CD4-positive, CD25-positive, alpha-beta regulatory T cell (primary cell): ENCODE measurements at places on chromosomes 6 and 20.
A peak's percentile ranks its signal among the peaks of the same experiment; 100 is the strongest.

GRCh38 chr20:52529826-52530225 is 338.2 kb upstream of the ZFP64 start:
- DNase-seq: no peak

GRCh38 chr6:145895802-145896201 is 68.4 kb downstream of the SHPRH start:
- no peak for DNase-seq

GRCh38 chr6:113696960-113697359 is 160.2 kb upstream of the MARCKS start:
- no peak for DNase-seq

DNA sequence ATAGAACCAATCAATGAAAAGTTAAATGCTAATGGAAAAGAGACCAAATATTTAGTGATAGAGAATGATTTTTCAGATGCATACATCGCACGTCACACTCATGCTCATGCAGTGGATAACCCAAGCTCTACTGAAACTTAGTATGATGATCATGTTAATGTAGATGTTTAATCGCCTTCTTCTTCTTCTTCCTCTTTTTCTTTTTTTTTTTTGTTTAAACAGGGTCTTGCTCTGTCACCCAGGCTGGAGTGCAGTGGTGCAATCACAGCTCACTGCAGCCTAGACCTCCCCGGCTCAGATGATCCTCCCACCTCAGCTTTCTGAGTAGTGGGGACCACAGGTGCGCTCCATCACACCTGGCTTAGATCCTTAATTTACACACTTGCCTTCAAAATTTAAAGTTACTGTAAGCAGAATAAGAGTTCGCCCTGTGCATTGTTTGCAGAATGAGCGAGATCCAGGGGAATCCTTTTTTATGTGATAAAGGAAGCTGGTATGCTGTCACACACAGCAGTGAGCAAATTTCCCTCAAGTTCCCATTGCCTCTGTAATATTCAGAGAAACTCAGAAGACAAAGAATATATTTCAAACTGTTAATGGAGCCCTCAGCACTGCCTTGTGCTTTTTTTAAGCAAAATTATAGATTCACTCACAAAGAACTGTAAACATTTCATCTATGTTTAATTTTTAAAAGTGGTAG is 194.2 kb upstream of the SGK1 start:
- no peak for DNase-seq

GRCh38 chr20:63534831-63535651 is 2.1 kb downstream of the PTK6 start:
- no peak for DNase-seq

DNA sequence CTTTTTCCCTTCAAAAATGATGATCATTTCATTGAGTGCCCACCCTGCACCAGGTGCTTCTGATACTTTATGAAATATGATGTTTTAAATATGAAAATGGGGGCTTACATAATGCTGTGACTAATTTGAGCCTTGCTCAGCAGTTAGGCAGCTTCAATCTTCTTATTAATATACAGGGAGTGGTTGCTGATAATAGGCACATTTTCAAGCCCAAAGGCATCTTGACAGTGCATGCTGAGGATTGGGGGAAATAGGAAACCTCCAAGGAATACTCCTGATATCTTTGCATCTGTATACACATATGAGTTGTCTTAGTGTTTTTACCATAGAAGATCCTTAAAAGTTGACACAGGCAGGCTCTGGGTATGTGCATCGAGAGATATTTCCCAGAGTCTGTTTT is 262.3 kb upstream of the SASH1 start:
- no peak for DNase-seq

DNA sequence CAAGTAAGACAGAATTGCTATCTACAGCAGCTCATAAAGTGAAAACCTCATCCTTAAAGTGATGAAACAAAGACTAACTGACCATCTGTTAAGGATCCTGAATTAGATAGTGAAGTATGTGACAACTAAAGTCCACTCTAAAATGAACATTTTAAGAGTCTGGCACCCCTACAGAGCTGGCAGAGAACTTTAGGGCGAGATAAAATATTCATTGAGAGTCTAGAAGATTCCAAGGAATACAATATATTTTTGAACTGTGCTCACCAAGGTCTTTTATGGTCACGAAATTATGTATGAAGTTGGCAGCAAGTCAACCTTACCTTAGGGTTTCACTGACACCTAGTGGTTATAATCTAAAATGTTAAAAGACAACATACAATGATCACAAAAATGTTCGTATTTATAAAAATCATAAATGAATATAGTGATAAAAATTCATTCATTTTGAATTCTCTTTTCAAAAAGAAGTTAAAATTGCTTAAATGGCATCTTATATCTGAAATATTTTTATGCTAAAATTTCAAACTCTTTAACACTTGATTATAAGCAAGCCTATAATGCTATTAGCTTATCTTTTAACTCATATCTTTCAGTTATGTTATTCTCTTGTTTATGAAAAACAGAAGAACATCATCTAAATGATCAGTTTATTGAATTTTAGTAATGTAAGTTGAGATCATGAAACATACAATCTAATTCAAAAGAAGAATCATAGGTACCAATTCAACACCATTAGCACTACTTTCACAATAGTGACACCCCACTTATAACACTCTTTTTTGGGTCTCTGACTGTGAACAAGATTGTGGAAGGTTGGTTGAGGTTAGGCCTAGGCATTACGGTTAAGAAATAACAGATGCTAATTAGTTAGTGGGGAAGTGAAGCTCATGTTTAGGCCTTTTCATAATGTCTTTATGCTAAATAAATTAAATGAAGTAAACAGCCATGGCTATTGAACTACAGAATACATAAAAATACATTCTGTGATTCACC is 27.5 kb downstream of the RSPH3 start:
- peak; percentile 71 for DNase-seq

DNA sequence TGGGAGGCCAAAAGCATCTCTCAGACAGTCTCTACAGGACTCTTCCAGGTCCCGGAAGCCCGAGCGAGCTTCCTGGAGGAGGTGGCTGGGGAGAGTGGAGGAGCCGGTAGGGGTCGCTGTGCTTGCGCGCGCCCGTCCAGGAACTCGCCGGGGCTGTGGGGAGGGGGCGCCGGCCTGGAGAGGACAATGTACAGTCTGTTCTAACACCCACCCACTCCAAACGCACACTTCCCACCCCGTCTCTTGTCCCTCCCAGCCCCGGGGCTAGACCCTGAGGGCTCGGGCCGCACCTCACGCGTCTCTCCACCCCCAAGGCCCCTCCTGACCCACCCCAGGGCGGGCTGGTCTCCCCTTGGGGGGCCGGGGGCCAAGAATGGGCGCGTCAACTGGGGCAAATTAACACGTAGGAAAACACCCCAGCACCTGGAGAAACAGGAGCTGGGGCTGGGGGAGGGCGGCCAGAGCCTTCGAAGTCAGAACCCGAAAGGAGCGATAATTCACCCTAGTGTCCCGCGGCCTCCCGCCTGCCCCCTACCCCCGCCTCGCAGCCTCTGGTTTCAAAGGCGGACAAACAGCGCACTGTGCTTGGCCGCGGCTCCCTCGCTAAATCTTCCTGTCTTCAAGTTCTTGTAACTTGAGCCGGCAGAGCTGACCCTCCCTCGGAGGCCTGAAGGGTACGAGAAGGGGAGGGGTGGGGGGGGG is 103.2 kb upstream of the FOXP4 start:
- DNase-seq: no peak

GRCh38 chr20:15594158-15594695 is 979.0 kb downstream of the KIF16B start:
- no peak for DNase-seq

DNA sequence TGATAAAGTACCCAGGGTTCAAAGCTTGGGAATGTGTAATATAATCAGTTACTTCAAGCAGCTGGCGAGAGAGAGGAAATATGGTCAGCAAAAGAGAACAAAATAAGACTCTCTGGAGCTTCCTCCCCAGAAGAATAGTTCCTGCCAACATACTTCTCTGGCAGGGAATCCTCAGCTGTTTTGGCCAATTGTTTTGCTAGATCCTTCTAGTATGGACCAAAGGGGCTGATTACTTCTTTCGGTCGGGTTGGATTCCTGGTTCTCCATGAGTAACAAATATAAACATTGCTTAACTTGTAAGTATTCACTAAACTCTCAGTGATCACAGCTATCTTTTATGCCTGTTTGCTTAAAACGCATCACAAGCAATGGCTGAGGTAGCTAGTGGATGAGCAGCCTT is 31.4 kb upstream of the FBXO9 start:
- no peak for DNase-seq

DNA sequence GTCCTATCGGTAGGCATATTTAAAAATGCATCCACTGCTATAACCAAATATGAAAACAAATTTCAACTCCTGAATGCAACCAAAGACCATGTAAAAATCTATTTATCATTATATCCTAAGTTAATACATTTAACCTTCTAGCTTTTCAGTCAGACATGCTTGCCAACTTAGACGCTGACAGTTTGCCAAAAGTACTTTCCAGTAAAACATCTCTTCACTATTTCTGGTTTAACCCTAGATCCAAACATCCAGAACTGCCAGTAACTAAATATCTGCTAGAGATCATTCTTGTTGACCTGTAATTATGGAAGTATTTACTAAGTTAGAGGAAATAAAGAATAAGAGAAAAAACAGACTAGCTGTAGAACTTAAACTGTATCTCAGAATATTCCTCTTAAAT is 210.2 kb upstream of the THEMIS start:
- DNase-seq: no peak

GRCh38 chr6:167995731-167996151 is 1.7 kb upstream of the KIF25 start:
- DNase-seq: no peak

DNA sequence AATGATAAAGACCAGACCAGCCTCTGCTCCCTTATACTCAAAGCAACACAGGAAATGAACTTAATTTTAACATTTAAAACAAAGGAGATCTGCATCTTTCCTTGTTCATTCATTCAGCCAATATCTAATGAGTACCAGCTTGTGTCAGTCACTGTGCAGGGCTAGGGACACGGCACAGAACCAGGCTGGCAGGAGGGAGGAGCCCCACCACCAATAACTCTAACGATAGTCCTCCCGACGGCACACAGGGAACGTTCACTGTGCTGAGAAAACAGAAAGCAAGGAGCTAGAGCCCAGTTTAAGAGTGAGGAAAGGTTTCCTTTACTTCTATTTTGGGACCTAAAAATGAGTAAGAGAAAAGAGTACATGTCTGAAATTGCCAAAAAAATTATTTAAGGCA is 9.9 kb downstream of the ETV7 start:
- no peak for DNase-seq

GRCh38 chr6:79404261-79404660 is 133.0 kb downstream of the LCA5 start:
- no peak for DNase-seq

- no peak for DNase-seq
Measured at GRCh38 chr20:51174536-51174935, 151.6 kb upstream of the KCNG1 start.

DNA sequence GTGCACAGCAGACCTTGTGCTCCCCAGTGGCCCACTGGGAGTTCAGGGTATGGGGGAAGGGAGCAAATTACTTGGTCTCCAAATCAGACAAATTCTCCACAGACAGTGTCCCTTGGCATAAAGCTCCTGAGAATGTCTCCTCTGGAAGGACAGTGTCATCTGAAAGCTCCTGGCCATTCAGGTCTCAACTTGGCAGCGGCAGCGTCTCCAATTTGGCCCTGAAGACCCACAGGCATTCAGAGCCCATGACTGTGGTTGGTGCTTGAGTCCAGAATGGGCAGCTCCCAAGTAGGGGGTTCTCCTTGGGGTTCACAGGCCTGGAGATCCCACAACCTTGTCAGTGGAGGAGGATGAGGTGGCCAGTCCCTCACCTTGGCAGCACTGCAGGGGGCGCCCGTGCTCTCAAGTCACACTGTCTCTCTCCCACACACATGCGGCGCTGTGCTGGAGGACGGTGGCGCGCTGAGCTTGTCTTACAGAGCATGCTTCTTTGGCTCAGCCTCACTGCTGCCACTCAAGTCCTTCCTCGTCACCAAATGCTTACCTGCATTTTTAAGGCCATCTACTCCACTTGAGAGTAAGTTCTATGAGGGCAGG is 20.7 kb downstream of the DYNLRB1 start:
- DNase-seq: peak; percentile 55

GRCh38 chr6:129177801-129178200 is 294.9 kb downstream of the LAMA2 start:
- no peak for DNase-seq

DNA sequence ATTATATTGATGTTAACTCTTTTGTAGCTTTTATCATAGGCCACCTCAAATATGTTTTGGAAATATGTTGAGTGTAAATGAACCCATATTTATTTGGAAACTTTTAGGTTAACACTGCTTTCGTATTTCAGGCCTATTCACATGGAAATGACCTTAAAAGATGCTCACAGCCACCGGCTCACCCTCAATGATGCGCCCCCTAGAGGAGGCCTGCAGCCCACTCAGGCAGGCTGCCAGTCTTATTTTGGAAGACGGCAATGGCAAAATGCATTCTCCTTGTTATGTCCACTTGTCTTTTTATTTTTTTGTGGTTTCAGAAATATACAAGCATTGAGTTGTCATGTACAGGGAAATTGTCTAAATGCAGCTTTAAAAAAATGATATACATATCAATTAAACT is 869.7 kb downstream of the PHF3 start:
- no peak for DNase-seq

GRCh38 chr6:73901986-73902385 is 206.0 kb downstream of the CD109 start:
- no peak for DNase-seq

DNA sequence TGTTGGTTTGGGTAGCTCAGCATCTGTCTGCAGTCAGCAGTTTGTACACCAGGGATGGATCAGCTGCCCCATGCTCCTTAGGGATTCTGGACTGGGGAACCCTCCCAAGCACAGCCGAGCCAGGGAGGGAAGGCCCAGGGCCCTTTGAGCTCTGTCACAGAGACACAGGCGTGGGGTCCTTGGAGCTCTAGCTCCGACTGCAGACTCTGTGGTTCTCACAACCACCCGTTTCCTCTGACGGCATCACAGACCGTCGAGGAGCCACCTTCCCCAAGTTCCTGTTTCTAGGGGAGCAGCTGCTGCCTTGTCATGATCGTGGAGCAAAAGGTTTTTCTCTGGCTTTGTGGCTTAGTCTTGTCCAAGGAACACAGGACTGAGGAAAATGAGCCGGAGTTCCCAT is at the start of gene SLA2:
TSS of gene SLA2 (minus strand) at position 199 of the 400 bp plus-strand sequence. CDS start 4,861 bp downstream, outside the sequence.
- DNase-seq: peak; percentile 41

GRCh38 chr6:154767003-154767723 is 33.9 kb downstream of the SCAF8 start:
- no peak for DNase-seq

GRCh38 chr20:57417830-57418780 is 26.9 kb downstream of the RBM38 start:
- DNase-seq: no peak

- DNase-seq: peak; percentile 17
Measured at GRCh38 chr6:56594699-56595098, 48.0 kb downstream of the DST start.

DNA sequence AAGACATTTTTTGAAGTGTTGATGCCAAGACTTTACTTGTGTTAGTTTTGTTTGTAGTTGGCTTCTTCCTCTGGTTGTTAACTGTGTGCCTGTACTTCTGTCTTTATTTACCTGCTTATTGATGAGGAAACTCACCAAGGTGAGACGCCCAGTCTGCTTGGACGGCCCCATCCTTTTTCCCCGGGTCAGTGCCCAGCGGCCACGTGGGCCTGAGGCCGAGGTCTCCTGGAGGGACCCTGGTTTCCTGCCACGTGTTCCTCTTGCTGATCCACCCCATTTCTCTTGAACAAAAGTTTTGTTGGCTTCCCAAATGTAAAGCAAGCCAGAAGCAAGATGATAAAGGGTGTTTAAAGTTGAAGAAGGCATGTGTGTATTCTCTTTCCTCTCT is 24.8 kb downstream of the DUSP22 start:
- DNase-seq: no peak

- DNase-seq: no peak
Measured at GRCh38 chr20:33893314-33893713, 82.2 kb downstream of the CHMP4B start.

- no peak for DNase-seq
Measured at GRCh38 chr6:151807513-151808370, at the start of gene ESR1. Gene ESR1 (plus strand): TSS chr6:151807682. CDS start chr6:151807913, 231 bp downstream.
